ENCODE measurements at places on chromosomes 5 and 9.

- DNase-seq = no peak
These were observed 95.0 kb upstream of the RUFY1 start for GRCh38 chr5:179455320-179455719.

DNA sequence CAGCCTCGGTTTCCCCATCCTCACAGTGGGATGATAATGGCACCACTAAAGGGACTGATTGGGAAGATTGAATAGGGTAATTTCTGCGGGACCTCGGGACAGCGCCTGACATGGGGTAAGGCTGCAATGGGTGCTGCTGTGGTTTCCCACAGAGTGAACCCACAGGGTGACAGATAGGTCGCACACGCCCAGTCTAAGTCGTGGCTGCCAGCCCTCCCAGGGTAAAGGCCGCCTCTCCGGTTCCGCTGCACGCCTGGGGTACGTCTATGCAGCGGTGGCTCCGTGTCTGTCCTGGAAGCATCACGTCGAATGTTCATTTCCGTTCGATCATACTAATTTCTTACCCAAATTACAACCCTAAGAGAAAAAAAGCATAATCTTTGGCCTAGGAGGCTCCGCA is 631 bp downstream of the CFAP77 start:
- DNase-seq = no peak

DNA sequence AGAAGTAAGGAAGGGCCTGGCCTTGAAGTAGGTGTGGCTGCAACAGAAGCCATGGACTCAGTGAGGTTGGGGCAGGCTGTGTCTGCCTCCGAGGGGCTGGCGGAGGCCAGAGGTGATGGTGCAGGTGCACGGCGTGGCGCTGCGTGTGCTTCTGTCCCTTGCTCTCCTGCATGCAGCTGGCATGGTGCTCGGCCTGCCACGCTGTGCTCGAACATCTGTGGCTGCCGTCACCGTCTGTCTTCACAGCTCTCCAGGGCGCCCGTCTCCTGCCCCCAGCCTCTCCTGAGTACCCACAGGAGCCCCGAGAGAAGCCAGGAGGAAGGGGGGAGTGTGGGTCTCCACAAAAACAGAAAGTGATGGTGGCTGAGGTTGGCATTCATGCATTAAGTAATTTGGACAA is 193.7 kb downstream of the CACNA1B start:
- DNase-seq = no peak

DNA sequence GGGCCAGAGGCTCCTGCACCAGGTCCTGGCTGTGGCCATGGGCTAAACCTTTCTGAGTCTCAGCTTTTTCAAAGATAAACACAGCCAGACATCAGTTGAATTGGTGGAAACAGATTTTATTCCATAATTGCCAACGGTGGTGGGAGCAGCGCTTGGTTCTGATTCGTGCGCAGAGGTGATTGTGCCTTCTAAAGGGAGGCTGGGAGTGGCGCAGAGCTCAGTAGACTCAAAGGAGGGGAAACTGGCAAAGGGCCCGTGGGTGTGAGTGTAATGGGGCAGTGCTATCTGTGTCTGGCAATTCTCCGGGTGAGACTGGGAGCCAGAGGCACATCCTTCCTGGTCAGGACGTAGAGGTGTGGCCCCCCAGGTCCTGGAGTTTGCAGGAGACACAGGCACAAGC is 169.4 kb upstream of the PPP1R26 start:
- DNase-seq = no peak

DNA sequence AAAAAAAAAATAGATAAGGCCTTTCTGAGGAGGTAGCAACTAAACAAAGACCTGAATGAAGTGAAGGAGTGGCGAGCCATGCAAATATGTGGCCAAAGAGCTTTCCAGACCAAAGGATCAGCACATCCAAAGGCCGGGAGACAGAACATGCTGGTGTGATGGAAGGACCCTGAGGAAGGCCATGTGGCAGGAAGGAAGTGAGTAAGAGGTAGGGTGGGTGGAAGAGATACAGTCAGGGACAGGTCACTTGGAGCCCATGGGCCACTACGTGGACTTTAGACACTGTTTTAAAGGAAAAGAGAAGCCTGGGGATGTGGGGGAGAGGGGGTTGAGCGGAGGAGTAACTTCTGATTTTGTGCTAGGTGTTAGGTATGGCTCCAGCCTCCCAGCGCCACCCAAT is 31.3 kb downstream of the SPRY4 start:
- no peak for DNase-seq

DNA sequence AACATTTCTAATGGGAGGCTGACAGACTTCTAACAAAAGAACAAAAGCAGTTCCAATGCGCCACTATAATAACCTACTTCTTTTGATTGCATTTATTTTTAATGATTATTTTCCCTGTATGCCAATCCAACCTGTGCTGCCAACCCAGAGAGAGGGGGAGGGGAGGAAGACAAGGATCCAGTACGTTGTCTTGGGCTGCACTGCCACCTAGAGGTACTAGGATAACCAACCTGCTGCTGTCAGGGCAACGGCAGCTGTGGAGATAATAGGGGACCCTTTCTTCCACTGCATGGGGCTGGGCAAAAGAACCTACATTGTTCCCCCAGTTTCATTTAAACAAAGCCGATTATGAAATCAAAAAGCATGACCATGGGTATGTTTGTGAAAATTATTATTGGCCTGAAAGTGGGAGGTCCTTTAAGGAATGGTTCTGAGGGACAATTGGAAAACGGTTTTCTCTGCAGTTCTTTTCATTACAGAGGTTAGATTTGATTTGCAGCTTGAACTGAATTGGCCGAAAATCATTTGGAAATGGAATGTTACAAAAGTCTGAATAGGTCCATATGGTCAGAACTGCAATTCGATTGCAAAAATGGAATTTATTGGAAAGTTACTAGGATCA is 101.3 kb downstream of the RASEF start:
- DNase-seq = peak; percentile 84

DNA sequence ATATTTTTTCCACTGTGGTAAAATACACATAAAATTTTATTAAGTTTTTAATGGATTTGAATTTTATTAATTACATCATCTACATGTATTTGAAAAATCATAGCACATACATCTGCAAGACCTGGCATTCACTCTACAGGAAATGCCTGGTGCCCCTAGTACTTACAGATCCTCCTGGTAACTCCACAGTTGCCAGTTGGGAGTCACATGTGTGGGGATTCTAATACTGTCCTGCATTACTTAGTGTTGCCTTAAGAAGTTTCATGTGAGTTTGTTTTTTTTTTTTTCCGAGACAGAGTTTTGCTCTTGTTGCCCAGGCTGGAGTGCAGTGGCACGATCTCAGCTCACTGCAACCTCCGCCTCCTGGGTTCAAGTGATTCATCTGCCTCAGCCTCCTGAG is 18.1 kb downstream of the KDM3B start:
- DNase-seq = no peak

DNA sequence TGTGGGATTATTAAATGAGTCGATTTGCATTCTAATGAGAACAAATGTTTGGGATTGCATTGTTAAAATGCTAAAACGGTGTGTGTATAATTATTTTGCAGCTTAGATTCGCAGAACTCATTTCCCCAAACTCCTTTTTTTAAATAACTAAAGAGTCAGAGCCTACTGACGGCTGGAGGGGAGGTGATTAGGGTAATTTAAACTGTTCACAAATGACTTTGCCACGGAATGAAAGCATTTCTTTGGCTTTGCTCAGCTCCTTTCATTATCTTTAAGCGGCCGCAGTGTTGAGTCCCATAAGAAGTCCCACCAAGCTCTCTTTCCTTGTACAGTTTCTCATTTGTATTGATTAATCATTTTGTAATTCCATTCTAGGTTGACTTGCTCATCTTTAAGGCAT is 1632.8 kb downstream of the MAT2B start:
- no peak for DNase-seq

- DNase-seq = no peak
These were observed 179.9 kb upstream of the KLF4 start for GRCh38 chr9:107669422-107669821.

DNA sequence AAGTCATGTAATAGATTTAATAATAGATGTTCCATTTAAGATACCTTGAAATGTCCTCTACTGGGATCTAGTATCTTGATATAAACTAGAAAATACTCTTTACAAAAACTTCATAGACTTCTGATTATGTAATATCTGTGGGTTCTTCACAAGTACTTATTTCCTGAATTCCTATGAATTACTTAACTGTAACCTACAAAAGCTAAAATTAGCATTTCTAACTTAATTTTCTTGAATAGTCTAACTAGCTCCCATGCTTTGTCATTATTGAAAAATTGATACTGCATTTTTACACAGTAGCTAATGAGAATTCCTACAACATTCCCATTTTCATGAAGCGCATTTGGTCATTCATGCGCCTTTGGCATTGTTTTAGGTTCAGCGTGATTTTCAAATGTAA is 1828.2 kb downstream of the MAT2B start:
- no peak for DNase-seq

GRCh38 chr5:59684388-59685190 is 208.9 kb downstream of the PDE4D start:
- no peak for DNase-seq

GRCh38 chr5:124961521-124961920 is 215.1 kb upstream of the ZNF608 start:
- DNase-seq = no peak

DNA sequence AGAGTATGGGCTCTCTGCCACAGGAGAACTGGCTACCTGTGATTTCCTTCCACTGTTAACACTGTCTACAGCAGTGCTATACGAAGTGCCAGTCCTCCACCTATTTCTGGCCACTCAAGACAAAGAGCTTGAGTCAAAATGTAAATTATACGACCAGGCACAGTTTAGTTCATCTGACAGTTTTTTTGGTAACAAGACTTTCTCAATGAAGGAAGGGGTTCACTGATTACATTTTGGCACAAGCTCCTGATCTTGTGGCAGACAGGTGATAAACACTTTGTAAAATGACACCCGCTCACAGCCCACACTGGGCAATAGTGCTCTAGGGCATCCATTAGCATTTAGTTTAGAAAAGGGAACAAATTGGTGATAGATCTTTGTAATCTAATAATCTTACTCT is 8.6 kb downstream of the RBM22 start:
- no peak for DNase-seq

- DNase-seq = no peak
These were observed 560.5 kb downstream of the TUSC1 start for GRCh38 chr9:25117791-25118190.

GRCh38 chr5:43041110-43041668 is 1.1 kb upstream of the ANXA2R start:
- DNase-seq = peak; percentile 79

- DNase-seq = no peak
These were observed 29.2 kb downstream of the LHX3 start for GRCh38 chr9:136175616-136176197.

DNA sequence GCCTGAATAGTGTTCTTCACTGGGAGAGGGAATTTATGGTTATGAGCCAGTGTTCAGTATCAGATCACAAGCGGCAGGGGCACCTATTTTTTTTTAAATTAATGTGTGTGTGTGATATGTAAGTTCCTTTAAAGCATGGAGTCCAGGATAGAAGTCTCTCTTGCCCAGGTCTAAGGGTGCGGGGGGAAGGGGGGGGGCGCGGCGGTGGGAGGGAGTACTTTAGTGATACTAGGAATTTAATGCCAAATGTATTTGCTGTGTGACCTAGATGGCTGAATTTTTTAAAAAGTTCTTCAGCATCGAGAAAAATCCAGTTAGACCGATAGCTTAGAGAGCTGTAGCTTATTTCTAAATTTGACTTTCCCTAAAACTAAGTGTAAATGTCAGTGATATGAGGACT is 1.5 kb upstream of the FCHO2 start:
- no peak for DNase-seq

- peak; percentile 15 for DNase-seq
These were observed 111.7 kb upstream of the MSX2 start for GRCh38 chr5:174612686-174613085.
